Frontal cortex (tissue), 4 donors: ENCODE measurements at places on chromosomes 6 and 20. TPM values are rescaled to one million over a fixed set of nuclear protein-coding genes. Genes with fewer than 3 reads are reported as not detected.

Gene WDR46
- 42.4 TPM for total RNA-seq

Gene C6orf15
- not detected for total RNA-seq

Gene RSPO3
- 36.7 TPM for total RNA-seq

Gene GCLC
- total RNA-seq: 15.9 TPM

Gene TCF15
- under 0.01 TPM for total RNA-seq
